ENCODE measurements at places on chromosomes 3 and 15.

DNA sequence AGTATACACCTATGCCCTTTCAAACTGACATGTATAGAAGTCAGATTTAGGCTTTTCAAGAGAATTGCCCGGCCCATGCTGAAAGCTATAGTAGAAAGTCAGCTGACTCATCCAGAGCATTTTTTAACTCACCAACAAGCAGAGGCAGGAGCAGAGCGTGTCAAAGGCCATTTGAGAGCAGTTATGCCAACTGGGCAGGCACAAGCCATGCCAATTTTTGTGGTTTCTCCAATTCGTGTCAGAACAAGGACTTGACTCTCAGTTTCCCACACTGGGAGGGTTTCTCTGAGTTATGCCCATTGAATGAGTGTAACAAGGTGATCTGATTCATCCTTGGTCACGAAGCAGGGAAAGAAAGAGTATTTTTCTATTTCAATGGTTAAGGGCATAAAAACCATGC, 403.3 kb upstream of the THBS1 start:
- DNase-seq: peak; percentile 88

DNA sequence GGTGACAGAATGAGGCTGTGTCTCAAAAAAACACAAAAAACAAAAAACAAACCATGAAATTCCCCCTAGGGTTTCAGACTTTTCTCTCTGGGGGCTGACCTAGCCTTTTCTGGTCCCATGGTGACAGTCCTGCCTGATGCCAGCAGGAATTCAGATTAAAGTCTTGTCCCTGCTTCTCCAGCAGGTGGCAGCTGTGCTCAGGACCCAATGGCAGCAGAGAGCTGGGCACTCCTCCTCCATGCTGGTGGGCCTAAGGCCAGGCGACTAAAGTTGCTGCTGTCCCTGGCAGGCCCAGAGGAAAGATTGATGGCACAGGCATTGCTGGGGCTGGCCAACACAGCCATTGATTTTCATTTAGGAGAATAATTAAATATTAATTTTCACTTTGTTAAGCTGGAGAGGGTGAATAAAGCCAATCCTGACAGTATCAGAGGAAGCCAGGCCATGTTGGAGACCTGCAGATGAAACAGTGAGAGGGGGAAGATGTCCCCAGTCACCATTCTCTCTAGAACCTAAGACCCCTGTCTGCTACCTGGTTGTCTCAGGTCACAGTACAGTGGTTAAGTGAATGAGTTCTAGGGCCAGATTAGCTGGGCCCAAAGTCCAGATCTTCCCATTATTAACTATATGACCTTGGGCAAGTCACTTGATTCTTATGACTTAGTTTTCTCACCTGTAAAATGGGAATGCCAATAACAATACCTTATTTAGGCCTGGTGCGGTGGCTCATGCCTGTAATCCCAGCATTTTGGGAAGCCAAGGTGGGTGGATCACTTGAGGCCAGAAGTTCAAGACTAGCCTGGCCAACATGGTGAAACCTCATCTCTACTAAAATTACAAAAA, 7.1 kb downstream of the CELF6 start:
- DNase-seq: peak; percentile 47

DNA sequence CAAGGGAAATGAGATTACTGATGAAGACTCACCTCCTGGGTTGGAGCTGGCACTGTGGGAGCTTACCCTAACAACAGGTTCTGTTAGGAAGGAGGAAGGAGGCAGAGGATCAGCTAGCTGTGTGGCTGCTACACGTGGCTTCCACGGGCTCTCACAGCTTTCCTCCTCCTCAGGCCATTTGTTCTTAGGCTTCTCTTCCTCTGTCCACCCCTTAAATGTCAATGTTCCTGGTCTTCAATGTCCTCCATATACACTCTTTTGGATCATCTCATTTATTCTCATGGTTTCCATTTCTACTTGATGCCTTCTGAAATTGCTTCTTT, 5.0 kb downstream of the PIGZ start:
- no peak for DNase-seq

GRCh38 chr3:140636406-140637138, 41.3 kb upstream of the TRIM42 start:
- no peak for DNase-seq

- no peak for DNase-seq
These were observed 73.5 kb downstream of the ATP10A start for GRCh38 chr15:25789616-25789999.

DNA sequence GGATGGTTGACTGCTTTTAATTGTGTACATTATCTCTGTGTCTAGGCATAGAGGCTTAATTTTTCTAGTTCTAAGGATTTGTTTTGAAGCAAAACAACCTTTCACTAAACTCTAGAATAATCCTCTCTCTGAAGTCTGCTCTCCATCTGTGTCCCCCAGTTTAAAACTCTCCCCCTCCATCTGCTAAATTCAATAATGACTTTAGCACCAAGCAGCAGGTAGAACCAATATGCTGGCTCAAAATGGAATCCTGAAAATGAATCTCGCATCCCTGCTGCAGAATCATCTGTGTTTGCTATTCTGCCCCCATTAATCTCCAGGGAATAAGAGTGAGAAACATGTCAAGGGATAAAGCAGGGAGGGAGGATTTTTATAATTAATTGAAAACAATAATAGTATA, 111.8 kb downstream of the TUSC7 start:
- DNase-seq: no peak

- DNase-seq: peak; percentile 20
These were observed 23.9 kb upstream of the CDCP1 start for GRCh38 chr3:45170096-45170495.

DNA sequence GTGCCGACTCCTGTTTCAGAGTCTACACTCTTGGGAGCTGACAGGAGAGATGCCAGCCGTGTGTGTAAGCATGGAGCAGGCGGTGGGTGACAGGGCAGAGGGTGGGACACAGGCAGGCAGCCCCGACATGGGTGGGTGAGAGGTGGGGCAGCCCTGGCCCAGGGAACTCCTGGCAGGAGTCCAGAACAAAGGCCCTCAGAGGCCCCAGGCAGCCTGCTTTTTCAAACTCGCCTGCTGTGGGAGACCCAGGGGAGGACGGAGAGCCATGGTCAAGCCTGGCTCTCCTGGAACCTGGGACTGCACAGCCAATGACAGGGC, 29.3 kb upstream of the SLC41A3 start:
- no peak for DNase-seq

GRCh38 chr3:40243056-40243455, 66.5 kb upstream of the EIF1B start:
- no peak for DNase-seq

DNA sequence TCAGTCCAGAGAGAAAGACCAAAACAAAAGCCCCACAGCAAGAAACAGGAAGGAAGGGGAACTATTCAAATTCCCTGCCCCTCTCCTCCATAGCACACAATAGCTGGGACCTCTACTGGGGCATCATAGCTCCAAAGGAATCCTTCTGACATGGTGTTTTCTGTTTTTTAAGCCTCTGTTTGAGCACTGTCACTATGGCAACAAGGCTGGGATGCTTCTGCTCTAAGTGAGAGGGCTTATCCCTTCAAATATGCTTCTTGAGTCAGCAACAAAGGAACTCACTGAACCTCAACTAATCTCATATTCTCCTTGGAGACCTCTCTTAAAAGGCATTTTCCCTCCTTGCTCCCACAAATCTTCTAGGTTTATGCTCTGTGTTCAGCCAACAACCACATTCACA, 40.5 kb downstream of the MYLK start:
- DNase-seq: peak; percentile 49

DNA sequence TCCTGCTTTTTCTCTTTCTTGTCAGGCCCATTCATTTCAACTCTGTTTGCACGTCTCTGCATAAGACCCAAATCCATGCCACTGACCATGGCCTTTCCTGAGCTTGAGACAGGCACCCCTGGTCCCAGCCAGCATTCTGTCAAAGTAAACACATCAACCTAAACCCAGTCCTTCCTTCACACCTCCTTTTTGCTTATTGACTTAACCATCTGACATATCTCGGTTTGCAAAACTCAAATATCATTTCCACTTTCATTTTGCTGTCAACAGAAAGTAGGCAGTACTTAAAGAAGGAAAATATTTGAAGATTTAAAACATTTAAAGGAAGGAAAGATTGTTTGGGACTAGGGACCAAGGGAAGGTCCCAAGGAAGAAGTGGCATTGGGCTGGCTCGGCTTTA, 48.2 kb upstream of the KBTBD8 start:
- DNase-seq: no peak

- no peak for DNase-seq
These were observed 38.5 kb downstream of the SMAD3 start for GRCh38 chr15:67103869-67104268.

- DNase-seq: no peak
These were observed 514.5 kb upstream of the DPPA4 start for GRCh38 chr3:109851854-109852253.

DNA sequence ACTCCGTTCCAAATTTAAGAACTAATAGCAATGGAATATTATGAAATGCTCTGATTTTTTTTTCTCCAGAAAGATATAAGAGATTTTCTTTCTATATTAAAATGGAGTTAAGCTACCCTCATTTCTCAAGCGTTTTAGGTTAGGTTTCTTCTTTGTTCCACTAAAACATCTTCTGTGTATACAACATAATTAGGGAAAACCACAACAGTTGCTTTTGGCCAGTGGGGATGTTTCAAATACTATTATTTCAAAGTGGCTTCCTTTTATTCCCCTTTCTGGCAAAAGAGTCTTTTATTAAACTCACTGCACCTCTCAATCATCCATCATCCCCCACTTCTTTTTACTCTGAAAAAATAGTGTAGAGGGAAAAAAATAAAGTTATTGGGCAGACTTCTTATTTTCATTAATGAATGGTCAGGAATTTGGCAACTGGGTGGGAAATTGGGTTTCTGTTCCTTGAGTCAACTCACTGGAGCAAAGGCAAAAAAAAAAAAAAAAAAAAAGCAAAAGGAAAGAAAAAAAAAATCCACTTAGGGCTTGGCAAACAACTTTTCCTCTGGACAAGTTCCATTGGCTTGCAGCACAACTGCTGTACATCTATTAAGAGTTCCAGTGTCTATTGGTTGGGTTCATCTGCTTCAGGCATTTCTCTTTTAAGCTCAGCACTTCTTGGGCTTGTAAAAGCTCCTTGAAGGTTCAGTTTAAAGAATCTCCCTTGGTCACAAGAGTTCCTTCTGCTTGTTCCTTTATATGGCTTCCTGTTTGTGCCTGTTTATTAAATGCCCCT, 963.4 kb downstream of the ROBO1 start:
- no peak for DNase-seq

DNA sequence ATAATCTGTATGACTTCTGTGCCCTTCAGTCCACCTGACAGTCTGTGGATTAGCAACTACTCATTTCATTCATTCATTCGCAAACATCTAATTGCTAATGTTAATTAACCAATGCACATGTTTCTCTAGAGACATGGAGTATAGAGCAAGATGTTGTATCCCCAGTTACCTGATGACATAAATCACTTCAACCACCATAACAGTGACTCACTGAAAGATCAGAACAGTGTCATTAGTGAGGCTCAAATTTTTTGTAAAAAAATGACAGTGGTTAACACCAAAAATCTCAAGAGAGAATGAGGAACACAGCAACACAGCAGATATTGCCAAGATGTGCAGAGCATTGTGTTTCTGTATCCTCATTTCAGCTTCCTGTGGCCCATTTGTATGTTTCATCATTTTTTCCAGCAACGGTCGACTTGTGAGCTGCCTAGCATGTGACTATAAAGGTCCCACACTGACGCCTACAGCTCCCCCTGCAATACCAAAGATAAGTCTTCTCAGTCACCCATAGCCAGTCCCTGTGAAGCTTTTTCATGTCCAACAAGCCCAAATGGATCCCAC, 3.7 kb upstream of the PLD1 start:
- DNase-seq: peak; percentile 80

DNA sequence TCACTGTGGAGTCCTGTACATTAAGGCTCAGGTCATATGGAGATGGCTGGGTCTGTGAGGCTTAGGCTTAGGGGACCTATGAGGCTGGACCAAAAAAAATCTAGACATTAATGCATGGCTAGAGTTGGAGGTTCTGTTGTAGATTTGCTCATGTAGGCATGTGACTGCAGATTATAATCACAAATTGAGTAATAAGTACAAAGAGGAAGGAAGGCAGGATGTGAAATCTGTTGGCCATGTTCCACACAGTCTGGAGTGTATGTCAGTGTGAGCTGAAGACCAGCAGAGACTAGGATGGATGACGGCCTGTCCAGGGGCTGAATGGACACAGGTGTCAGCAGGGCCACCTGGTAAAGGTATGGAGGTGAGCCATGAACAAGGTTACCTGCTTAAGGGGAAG, at the start of gene ST3GAL6:
Gene ST3GAL6 (plus strand): TSS at position 265 of the 400 bp plus-strand sequence. CDS start 5,101 bp downstream, outside the sequence.
- DNase-seq: no peak

DNA sequence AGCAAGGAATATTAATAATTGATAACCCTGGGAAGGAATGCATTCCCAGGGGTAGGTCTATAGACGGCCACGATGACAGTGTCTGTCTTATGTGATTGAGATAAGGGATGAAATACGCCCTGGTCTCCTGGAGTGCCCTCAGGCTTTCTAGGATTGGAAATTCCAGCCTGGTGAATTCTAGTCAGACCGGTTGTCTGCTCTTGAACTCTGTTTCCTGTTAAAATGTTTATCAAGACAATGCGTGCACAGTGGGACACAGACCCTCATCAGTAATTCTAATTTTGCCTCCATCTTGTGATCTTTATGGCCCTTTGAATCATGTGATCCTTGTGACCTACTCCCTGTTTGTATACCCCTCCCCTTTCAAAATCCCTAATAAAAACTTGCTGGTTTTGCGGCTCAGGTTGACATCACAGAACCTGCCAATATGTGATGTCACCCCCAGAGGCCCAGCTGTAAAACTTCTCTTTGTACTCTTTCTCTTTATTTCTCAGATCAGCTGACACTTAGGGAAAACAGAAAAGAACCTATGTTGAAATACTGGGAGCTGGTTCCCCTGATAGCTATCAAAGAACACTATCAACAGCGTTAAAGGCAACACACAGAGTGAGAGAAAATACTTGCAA, 183.3 kb downstream of the PDE8A start:
- DNase-seq: no peak

DNA sequence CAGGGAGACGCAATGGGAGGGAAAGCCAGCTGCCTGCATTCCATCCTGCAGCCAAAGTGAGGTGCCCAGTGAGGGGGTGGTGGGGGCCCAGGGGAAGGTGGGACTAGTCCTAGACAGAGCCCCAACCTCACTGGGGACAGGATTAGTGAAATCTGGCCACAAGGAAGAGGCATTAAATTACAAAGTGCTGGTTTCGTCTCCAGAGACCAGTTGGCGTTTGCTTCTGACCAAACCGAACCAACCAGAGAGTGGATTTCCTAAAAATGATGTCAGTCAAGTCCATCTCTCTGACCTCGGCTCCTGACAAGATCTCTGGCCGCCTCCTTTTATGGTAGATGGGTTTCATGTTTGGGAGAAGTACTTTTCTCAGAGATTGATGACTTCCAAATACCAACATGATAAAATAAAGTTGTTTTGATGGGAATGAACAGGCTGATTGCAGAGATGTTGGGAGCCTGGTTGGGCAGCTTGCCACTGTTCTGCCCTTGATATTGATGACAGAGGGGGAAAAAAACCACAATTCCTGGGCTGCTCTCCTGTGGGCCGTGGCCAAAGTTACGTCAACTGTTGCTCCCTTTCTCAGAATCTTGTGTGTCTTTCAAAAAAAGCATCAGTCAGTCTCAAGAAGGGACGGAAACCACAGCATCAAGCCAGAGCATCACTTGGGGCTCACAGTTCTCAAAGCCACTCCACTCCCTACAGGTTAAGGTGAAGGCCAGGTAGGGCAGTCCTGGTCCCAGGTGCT, 24.6 kb downstream of the ITGA11 start:
- no peak for DNase-seq

- DNase-seq: no peak
These were observed 7.0 kb downstream of the BHLHE40 start for GRCh38 chr3:4986175-4986781.

GRCh38 chr3:144177649-144178048, 206.0 kb downstream of the DIPK2A start:
- DNase-seq: no peak
